NCI-H526 treated with DMSO at 0.1 percent for 48 hours (cell line): ENCODE measurements at places on chromosomes 11 and 22.
A peak's percentile ranks its signal among the peaks of the same experiment; 100 is the strongest.

- DNase-seq: no peak
Measured at GRCh38 chr11:61711498-61711897, 31.3 kb downstream of the DAGLA start.

DNA sequence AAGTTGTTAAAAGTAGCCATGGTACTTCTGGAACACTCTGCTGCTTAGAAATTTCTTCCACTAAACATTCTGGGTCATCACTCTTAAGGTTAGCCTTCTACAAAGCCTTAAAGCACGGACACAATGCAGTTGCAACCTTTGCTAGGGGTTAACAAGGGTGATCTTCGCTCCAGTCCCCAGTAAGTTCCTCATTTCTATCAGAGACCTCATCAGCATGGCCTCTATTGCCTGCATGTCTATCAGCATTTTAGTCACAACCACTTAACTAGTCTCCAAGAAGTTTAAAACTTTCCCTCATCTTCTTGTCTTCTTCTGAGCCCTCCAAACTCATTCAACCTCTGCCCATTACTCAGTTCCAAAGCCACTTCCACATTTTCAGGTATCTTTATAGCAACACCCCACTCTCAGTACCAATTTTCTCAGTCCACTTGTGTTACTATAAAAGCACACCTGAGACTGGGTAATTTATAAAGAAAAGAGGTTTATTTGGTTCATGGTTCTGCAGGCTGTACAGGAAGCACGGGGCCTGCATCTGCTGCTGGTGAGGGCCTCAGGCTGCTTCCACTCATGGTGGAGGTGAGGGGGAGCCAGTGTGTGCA, 48.7 kb upstream of the TH start:
- no peak for DNase-seq

- no peak for DNase-seq
Measured at GRCh38 chr22:27534720-27535125, 266.8 kb downstream of the MN1 start.

DNA sequence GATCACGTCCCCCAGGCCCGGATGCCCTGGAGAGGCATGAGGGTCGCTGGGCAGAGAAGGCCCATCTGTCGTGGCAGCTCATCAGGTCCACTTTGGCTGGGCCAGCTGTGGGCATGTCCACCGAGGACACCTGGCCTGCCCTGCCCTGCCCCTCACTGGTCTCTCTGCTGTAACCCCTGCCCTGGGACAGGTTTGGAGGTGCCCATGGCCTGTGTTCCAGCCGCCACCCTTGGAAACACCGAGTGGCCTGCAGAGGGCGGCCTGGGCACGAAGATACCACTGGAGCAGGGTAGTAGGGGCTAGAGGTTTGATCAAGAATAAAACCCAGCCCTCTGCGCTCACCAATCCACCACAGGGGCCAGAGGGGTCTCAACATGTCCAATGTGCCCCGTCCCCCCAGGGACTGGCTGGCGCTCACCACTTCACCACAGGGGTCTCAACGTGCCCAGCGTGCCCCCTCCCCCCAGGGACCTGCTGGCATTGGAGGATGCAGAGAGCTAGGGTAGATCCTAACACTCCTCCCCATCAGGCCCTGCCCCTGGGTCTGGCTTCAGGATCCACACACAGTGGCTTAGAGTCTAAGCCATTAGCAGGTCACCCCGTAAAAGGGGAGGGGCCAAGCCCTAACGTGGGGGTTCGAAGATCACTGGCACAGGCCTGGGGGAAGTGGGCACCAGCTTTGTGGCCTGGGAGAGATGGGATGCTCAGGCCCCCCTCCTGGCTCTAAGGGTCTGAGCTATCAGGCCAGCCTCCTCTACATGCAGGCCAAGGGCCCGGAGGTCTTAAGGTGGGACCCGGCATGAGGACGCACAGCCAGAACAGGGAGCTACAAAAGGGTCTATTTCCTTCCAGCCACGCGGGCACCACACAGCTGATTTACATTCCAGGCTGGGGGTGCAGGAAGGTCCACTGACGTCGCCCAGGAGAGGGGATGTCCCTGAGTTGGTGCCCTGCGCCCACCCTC, 1.3 kb upstream of the HDAC10 start:
- peak; percentile 30 for DNase-seq

- no peak for DNase-seq
Measured at GRCh38 chr11:18304745-18305144, 17.2 kb downstream of the HPS5 start.

GRCh38 chr11:8415195-8415594, 151.5 kb upstream of the LMO1 start:
- no peak for DNase-seq

GRCh38 chr11:117189941-117190544, 9.1 kb upstream of the TAGLN start:
- DNase-seq: no peak

DNA sequence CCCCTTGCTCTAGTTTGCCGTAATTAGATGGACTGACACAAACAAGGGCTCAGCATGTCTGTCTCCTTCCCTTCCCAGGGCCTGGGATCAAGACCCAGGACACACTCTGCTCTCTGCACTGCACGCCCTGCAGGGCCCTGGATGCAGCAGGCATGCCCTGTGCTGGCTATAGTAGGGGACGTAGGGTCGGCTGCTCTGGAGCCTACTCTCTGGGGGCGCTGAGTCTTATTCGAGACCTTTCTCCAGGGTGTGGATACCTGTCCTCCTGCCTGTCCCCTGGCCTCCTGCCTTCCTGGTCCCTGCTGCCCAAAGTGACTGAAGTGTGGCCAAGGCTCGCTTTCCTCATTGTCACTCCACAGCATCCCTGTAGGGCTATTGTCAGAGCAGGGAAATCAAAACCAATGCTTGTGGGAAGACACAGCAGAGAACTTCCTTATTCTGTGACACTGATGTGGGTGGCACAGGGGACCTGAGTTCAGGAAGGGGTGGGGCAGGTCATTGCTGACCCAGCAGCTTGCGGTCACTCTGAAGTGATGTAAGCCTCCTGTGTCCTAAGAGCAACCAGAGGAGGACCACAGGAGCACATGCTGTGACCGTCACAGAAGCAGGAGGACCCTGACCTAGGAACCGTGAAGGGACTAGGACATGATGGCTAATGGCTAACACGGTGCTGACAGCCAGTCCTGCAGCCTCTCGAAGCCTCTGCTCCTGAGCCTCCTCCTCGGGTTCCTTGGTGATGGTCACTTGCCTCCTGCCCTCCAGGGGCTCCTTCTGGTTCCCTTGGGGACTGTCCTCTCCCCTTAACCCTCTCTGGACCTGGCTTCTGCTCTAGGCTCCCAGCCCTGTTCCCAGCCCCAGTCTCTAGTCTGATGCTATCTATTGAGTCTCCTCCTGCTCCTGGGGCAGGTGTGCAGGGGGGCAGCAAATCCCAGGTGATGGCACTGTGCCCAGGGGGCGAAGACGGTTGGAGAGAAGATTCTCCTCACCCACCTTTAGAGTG, 10.3 kb downstream of the APOBEC3A start:
- DNase-seq: no peak

- no peak for DNase-seq
Measured at GRCh38 chr11:60994541-60995080, 23.1 kb downstream of the CD6 start.

GRCh38 chr11:2221591-2221990, 48.8 kb downstream of the ASCL2 start:
- no peak for DNase-seq

DNA sequence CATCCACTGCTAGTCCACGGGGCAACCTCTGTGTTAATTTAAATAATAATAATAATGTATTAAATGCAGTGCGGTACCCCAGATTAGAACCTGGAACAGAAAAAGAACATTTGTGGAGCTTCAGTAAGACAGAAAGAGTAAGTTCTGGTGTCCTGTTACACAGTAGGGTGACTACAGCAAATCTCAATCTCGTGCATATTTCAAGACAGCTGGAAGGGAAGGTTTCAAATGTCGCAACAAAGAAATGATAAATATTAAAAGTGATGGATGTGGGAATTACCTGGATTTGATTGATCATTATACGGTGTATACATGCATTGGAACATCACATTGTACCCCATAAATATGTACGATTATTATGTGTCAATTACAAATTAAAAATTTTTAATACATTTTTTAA, 1.7 kb upstream of the RAC2 start:
- DNase-seq: no peak
